Iris pigment epithelial cell (primary cell): ENCODE measurements at places on chromosomes 1 and 21.

GRCh38 chr1:26044971-26045721 is 772 bp downstream of the SLC30A2 start:
- no peak for DNase-seq

GRCh38 chr1:180358649-180359048 is 128.6 kb downstream of the LHX4 start:
- peak; percentile 70 for DNase-seq

- no peak for DNase-seq
These were observed 4.5 kb downstream of the TRIM67 start for GRCh38 chr1:231166398-231166797.

DNA sequence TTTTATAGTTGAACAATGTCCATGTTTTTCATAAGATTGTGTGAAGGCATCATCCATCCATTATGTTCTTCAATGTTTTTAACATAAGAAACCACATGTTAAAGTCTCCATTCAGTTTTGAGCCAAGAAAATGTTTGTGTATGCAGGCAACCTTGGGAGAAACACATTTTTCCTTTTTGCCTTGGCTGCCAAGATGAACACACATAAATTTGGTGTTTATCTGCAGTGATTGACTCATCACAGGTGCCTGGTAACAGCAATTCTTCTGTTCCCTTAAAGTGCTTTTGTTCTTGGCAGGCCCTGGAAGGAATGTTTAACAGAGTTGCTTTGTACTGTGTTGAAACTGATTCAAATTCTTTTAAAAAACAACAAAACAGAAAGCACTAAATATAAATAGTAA is 709.9 kb upstream of the ADGRL4 start:
- peak; percentile 45 for DNase-seq

- DNase-seq, result peak; percentile 78
These were observed 96.1 kb downstream of the TEX35 start for GRCh38 chr1:178609015-178609414.

DNA sequence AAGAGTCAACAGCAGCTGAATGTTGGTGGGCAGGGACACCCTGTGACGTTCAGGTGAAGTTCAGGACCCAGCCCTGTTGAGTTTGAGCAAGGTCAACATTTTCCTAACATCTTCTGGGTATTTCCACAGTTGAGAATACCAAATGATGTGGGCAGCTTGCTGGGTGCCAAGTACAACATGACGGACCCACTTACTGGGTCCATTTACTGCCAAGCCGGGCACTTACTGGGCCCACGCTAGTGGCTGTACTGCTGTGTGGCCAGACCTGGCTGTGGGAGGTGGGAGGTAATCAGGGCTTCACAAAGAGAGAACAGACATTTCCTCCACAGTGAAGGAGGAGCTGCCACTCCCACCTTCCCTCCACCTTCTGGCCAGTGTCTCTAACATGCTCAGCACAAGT is 99.2 kb downstream of the PSMG1 start:
- no peak for DNase-seq

DNA sequence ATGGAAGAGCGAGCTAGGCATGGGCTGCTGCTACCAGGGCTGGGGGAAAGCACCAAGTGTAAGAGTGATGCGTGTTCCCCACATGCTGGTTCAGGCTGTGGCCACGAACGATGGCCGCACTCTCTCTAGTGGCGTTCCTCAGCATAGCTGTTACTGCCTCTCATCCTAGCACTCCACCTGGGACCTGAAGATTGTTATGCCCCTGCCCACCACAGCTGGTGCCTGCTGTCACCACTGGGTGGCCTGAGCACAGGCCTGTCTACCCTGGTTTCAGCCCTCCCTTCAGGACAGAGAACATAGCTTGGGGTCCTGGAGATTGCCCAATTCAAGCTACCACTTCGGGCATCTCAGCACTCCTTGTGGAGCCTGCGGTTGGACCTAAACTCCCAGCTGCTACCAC is 80.1 kb upstream of the PDC start:
- no peak for DNase-seq

DNA sequence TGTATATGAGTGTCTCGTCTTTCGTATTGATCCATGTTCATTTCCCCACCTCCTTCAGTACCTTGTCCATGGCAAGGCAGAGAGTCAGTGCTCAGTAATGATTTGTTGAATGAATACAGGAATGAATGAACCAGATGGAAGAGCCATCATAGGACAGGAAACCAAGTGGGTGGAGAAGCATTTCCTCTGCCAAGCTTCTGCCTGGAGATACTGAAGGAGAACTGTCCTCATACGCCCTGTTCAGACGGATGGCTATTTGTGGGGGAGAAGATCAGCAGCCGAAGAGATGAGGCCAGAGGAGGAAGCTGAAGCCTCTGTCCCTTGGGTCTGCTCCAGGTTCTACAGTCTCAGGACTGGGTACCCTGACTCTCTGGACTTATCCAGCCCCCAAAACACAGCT is 5.8 kb downstream of the FAM43B start:
- no peak for DNase-seq

DNA sequence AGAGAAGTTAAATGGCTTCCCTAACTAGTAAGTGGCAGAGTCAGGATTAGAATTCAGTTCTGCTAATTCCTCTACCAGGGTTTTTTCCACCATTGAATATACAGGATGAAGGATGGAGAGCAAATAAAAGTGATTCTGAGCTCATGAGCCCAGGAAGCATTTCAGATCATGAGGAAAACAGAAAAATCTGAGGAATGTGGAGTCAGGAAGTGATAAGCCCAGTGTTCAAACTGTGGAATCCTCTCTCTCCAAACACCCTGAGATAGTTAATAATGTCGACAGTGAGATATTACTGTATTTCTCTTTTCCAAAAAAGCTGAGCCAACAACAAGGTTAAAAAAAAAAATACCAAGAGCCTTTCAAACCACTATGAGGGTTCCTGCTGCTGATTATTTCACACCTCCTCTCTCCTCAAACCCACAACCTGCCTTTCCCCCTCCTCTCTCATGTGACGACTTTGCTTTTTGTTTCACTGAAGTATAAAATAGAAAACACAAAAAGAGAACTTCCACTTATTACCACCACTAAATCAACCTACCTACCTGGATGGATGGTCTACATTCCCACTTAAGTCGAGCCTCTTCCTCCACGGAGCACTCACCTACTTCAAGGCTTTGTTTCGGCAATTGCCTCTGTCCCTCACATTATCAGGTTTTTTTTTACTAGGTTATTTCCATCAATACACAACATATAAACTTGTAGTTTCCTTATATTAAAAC is 8.9 kb downstream of the SLAMF1 start:
- DNase-seq, result peak; percentile 49

DNA sequence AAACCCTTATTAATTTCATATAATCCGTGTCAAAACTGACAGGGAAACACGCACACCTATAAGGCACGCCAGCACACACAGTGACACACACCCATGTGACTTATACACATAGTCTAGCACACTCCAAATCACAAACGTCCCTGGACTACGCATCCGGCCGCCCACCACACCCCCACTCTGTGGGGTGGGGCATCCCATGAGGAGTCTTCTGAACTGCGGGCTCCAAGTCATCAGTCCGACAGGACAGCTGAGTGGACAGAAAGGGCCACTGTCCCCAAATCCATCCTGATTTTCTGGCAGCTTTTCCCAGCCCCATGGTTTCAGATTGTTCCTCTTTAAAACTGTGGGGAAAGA is 829 bp downstream of the PEA15 start:
- peak; percentile 46 for DNase-seq

- DNase-seq, result no peak
These were observed 54.2 kb downstream of the SH3GLB1 start for GRCh38 chr1:86758570-86758969.

- peak; percentile 7 for DNase-seq
These were observed 232.5 kb downstream of the NCAM2 start for GRCh38 chr21:21230672-21231071.

DNA sequence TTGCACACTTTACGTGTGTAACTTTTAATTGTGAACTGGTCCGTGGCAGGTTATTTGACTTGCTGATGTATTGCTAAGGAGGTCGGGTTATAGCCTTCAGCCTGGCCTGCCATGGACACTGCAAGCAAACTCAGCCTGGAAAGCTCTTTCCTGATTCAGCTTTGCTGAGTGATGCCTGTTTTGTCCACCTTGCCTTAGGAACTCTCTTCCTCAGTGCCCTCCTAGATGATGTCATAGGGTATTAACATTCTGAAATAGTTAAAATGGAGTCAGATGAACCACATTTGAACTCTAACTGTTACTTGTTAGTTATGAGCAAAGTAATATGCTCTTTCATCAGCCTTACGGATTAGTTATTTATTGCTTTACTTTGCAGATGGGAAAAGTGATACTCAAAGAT is 446.0 kb downstream of the PCP4 start:
- DNase-seq, result no peak

DNA sequence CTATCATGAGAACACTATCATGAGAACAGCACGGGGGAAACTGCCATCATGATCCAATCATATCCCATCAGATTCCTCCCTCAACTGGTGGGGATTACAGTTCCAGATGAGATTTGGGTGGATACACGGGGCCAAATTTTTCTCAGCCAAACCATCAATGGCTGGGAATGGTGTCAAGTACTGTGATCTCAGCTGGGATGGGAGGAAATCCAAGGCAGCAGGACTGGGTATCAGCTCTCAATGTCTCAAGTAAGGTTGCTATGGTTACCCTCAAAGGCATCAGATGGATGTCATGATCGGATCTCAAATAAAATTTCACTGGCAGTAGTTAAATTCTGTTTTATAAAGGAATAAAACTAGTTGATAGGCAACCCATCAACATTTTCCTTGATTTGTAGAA is 399.0 kb downstream of the KCNT2 start:
- no peak for DNase-seq

GRCh38 chr21:44593598-44594405 is 1.5 kb upstream of the KRTAP10-6 start:
- no peak for DNase-seq

DNA sequence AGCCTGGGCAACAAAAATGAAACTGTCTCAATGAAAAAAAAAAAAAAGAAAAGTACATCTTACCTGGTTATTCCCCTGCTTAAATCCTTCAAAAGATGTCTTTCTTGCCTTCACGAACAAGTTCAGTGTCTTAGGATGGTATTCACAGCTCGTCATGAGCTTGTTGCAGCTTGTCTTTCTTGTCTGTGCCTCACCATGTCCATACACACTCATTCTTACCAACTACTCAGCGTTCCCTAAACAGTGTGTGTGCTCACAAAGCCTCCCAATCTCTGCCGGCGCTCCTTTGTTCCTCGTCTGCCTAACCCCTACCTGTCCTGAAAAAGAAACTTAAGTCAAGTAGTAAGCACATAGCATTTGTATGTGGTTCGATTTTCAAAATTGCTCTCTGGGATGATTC is 31.1 kb downstream of the UBE4B start:
- DNase-seq, result no peak
